Naive B cell (primary cell): ENCODE measurements at places on chromosomes 1 and 21. TPM values are rescaled to one million over a fixed set of nuclear protein-coding genes. Genes with fewer than 3 reads are reported as not detected.

DNA sequence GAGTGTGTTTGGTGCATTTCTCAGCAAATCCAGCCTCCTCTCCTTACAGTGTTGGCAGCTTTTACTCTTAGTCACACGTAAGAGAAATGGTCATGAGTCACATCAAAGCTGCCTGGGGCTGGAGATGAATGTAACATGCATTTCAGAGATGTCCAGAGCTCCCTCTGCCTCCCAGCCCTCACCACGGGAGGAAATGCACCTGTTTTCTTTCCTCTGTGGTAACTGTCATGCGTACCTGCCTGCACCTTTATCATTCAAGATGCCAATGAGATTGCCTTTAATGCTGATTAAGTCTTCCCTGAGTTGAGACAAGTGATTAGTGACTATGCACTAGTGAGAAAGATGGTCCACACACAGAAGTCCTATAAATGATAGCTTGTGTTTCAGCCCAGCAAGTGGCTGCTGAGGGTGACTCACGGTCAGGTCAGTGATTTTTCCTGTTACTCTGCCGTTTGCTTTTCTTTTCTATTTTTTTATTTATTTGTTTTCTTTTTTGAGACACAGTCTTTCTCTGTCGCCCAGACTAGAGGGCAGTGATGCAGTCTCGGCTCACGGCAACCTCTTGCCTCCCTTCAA lies 277.3 kb upstream of the FMN2 start:
- DNase-seq, result no peak
- no peak overlapping the region for H3K27ac ChIP-seq
- H3K4me3 ChIP-seq, result no peak overlapping the region

DNA sequence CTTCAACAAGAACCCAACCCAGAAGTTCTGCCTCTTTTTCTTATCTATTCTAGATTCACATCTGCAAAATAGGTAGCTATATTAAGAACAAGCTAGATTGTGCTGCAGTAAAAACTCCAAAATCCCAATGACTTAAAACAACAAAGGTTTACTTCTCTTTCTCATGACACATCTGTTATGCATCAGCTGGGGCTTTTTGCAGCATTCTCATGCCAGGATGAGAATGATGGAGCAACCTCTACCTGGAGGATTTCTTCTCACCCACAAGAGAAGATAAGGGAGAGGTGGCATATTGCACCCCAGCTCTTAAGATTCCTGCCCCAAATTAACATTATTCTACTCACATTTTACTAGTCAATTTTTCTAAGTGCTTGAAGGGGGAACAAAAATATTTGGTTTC lies 152.3 kb upstream of the SPAG17 start:
- H3K4me3 ChIP-seq, result no peak overlapping the region
- H3K27ac ChIP-seq, result no peak overlapping the region
- H3K27me3 ChIP-seq, result no peaks in the 10 kb centered on the region
- no peaks in the 10 kb centered on the region for H3K4me1 ChIP-seq
- no peak for DNase-seq

GRCh38 chr1:162757476-162757875 lies 33.0 kb upstream of the HSD17B7 start:
- no peaks in the 10 kb centered on the region for H3K36me3 ChIP-seq
- DNase-seq, result no peak
- no peak overlapping the region for H3K4me3 ChIP-seq

DNA sequence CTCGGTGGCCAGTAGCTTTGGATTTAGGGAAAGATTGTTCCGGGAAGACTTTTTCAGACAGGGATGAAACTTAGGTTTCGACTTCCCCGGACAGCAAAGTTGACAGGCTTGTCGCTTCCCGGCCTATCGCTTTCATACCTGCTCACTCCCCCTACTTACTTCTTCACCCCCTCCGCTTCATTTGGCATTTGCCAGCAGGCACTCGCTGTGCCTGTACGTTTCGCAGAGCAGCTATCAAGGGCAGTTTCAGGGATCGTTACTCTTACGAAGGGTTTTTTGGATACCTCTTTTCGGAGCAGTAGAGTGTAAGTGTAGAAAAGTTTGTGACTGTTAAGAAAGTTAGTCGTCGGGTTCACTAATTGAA lies 393 bp downstream of the BLZF1 start:
- peaks cover 10% of the 10 kb centered on the region for H3K36me3 ChIP-seq
- no peak overlapping the region for H3K27ac ChIP-seq
- peaks cover 4% of the 10 kb centered on the region for H3K4me1 ChIP-seq
- H3K4me3 ChIP-seq, result no peak overlapping the region
- H3K27me3 ChIP-seq, result no peaks in the 10 kb centered on the region

GRCh38 chr1:8878448-8878697 lies at the start of gene ENO1:
TSS of gene ENO1 (minus strand) at chr1:8878686. CDS start at chr1:8874908, 3,778 bp downstream.
- H3K36me3 ChIP-seq, result peaks cover 9% of the 10 kb centered on the region
- peak within 1 kb of the TSS; percentile 95 for H3K4me3 ChIP-seq
- peaks cover 31% of the 10 kb centered on the region for H3K4me1 ChIP-seq
- no peak for DNase-seq
- peak within 1 kb of the TSS; percentile 99 for H3K27ac ChIP-seq
- no peaks in the 10 kb centered on the region for H3K27me3 ChIP-seq

DNA sequence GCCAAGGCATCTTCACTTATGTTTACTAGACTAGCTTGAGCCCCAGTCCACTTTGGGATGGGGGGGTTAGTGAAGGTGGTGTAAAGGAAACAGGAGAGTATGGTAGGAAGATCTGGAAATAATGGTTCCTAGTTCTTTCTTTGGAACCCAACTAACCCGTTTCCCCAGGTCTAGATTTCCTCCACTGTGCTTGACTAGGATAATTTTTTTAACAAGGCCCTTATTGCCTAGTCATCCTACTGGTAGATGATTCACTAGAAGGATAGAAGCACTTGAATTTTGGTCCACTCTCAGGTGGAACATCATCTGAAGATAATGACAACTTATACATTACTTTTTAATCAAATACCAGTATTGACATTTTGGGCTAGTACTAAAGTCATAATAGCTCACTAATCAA lies 45.9 kb upstream of the MYOCOS start:
- no peak overlapping the region for H3K4me3 ChIP-seq
- no peak overlapping the region for H3K27ac ChIP-seq
- no peak for DNase-seq
- no peaks in the 10 kb centered on the region for H3K27me3 ChIP-seq
- no peaks in the 10 kb centered on the region for H3K4me1 ChIP-seq

DNA sequence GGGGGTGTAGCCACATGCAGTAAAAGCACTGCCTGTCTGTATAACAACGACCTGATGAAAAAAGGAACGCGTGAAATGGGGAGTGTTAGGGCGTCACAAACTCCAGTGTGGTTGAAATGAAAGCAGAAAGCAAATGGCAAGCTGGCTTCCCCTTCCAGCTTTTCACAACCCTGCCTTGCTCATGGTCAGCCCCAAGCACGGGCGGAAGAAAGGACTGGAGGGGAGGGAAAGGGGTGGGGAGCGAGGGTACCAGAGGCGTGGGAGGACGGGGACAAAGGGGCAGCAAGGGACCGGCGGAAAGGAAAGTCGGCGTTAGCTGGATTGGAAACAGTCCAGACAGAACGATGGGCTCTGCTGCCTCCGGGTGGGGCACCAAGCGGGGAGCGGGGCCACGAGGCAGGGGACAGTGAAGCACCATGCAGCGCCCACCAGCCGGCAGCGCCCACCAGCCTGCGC lies 9.6 kb downstream of the VPS26C start:
- peaks cover 27% of the 10 kb centered on the region for H3K4me1 ChIP-seq
- H3K4me3 ChIP-seq, result peak overlapping the region; percentile 86
- H3K27me3 ChIP-seq, result no peaks in the 10 kb centered on the region
- H3K27ac ChIP-seq, result peak overlapping the region; percentile 91
- no peaks in the 10 kb centered on the region for H3K36me3 ChIP-seq

- H3K4me1 ChIP-seq, result no peaks in the 10 kb centered on the region
- no peak overlapping the region for H3K27ac ChIP-seq
- H3K27me3 ChIP-seq, result peaks cover 4% of the 10 kb centered on the region
- no peaks in the 10 kb centered on the region for H3K36me3 ChIP-seq
Measured at GRCh38 chr1:208767816-208768215, 523.6 kb upstream of the PLXNA2 start.

DNA sequence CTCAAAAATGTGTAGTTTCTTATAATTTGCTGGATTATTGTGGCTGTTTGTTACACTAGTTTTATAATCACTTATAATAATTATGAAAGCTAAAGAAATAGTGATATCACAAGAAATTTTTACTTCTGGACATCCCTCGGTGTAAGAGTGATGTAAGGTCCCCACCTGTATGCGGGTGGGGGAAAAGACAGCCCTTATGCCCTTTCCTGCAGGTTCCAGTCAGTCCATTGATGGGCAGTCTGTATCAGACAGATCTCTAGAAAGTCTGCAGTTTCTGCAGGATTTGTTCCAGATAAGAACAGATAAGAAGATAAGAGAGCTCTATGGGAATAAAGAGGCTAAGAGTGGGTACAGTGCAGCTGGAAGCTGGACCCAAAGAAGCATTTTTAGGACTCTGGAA lies 89.3 kb downstream of the NTNG1 start:
- DNase-seq, result no peak
- no peak overlapping the region for H3K27ac ChIP-seq
- H3K4me1 ChIP-seq, result no peaks in the 10 kb centered on the region

DNA sequence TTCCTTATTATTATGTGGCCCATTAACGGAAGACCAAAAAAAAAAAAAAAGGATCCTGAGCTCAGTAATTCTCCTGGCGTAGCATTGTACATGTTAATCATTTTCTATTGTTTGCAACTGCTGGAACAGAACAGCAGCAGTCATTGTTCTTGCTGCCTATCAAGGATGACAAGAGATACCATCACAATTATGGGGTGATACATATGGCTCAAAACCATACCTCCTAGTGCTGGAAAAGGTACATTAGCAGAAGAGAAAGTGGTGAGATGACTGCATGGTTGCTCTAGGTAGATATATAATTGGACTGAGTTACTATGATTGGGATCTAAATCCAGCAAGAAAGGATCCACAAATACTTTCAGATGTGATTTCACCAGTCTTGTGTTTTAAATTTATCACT lies 13.3 kb upstream of the TLR5 start:
- H3K27ac ChIP-seq, result no peak overlapping the region
- H3K4me3 ChIP-seq, result no peak overlapping the region
- peaks cover 51% of the 10 kb centered on the region for H3K27me3 ChIP-seq
- no peaks in the 10 kb centered on the region for H3K4me1 ChIP-seq
- no peaks in the 10 kb centered on the region for H3K36me3 ChIP-seq
- DNase-seq, result no peak

DNA sequence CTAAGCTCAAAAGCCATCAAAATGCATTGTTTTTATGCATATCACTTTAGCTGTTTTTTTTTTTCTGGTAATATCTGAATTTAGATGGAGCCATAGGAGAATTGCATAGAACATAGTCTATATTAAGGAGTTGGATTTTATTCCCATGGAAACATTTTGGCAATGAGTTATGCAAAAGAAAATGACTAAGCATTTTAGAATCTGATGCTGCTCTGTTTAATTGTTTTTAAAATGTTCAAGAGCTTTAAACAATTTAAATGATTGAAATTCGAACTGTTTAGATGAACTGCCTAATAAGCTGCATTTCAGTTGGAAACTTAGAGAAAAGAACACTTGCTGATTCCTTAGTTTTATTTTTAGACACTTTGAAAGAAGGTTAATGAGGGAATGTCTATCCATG lies 1531.5 kb upstream of the B3GALT2 start:
- H3K4me3 ChIP-seq, result no peak overlapping the region
- no peaks in the 10 kb centered on the region for H3K4me1 ChIP-seq
- no peak overlapping the region for H3K27ac ChIP-seq
- no peak for DNase-seq

DNA sequence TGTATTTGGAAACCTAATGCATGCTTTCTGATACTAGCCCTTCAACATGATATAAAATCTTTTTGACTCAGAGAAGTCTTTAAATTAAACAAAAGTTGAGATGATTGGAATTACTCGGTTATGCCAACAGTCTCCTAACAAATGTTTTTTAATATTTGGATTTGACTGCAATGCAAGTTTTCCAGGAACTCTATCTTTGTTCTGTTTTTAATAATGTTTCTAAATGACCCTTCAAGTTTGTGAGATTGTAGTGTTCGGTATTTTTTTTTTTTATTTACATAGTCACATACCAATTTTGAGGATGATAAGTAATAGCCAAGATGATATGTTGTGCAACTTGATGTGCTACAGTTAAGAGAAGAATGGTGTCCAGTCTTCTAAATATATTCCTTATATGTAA lies 258.0 kb downstream of the FMN2 start:
- no peaks in the 10 kb centered on the region for H3K4me1 ChIP-seq
- no peak overlapping the region for H3K27ac ChIP-seq
- DNase-seq, result no peak

DNA sequence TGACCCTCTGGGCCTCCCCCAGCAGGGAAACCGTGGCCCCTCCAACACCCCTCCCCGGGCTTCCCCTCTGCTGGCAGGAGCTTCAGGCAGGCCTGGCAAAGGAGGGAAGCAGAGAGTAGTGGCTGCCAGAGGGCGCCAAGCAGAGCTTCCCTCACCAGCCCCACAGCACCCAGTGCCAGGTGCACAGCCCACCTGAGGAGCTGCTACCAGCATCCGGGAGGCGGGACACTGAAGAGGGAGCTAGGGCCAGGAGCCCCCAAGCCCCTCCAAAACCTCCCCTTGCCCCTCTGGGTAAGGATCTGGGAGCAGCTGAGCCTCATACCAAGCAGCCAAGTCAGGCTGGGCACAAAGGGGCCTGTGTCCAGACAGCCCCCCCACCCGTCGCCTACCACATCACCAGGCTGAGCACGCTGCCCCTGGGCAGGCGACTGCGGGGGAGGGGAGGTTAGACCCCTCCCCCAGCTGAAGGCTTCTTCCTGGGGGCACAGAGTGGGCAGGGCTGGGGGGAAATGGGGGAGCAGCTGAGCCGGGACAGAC lies 19.6 kb downstream of the CCDC24 start:
- no peak overlapping the region for H3K27ac ChIP-seq
- H3K4me1 ChIP-seq, result no peaks in the 10 kb centered on the region
- no peaks in the 10 kb centered on the region for H3K27me3 ChIP-seq
- DNase-seq, result no peak

DNA sequence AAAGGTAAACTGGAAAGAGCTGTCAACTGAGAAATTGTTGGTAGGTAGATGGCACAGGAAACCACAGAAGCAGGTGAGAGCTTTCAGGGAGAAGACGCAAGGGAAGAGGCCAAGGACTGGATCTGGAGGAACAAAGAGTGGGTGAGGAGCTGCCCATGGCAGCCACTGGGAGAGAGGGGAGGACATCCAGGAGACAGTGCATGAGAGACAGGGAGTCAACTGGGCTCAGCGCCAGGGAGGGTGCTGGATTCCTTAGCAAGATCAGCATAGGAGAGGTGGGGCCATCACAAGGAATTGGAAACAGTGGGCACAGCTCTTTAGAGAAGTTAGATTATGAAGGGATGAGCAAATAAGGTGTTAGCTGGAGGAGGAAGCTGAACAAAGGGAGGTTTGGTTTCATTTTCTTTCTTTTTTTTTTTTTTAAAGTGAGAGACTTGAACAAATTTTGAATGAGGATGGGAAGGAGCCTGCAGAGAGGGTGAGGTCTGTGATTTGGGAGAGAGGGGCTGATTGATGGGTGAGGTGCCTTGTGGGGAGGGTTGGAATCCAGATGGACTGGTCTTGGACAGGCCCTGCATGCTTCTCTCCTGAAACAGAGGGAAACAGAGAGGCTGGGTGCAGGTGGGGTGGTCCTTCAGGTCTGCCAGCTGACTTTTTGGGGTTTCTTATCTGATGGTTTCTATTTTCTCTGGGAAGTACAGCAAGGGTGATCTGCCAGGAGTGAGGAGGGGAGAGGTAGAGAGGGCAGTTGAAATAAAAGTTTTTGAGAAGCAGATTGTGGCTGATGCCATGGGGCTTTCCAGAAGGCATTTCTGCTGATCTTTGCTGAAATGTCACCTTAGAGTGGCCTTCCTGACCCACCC lies 5.4 kb downstream of the CYP4B1 start:
- H3K4me1 ChIP-seq, result no peaks in the 10 kb centered on the region
- H3K36me3 ChIP-seq, result no peaks in the 10 kb centered on the region
- no peak overlapping the region for H3K27ac ChIP-seq
- no peak overlapping the region for H3K4me3 ChIP-seq
- H3K27me3 ChIP-seq, result peaks cover 13% of the 10 kb centered on the region

Gene S100A14
- not detected for polyA plus RNA-seq

Gene ABCA4
- not detected for polyA plus RNA-seq

Gene ADORA1
- not detected for polyA plus RNA-seq

Gene LCE1E
- polyA plus RNA-seq, result not detected

Gene TDRD10
- polyA plus RNA-seq, result not detected
